ENCODE measurements at places on chromosomes 1 and 21.
A peak's percentile ranks its signal among the peaks of the same experiment; 100 is the strongest.

GRCh38 chr1:174769961-174770549, 229.7 kb upstream of the CACYBP start:
- peak; percentile 56 for DNase-seq

DNA sequence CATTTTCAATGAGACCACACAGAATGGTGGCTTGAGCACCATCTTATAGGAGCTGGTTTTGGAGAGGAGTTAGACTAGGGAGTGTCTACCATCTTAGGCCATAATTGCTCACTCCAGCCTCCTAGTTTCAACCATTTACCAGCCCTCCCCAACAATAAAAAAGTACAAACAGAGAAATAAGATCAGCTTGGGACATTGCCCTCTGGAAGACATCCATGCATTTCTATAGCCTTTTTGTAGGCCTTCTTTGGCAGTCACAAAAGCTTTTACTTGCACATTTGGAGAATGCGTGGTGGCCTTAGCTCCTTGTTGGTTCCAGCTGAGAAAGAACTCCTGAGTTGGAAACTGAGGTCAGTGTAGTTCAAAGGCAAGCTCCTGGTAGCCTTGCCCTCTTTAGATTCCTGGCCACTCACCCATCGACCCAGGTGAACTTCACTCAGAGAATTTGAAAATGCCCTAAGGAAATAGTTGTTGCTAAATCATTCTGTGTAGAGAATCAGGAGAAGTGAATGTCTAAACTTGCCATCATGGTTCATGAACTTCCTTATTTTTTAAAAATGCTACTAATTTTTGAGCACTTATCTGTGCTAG, 301.7 kb upstream of the PROX1 start:
- DNase-seq, result no peak

DNA sequence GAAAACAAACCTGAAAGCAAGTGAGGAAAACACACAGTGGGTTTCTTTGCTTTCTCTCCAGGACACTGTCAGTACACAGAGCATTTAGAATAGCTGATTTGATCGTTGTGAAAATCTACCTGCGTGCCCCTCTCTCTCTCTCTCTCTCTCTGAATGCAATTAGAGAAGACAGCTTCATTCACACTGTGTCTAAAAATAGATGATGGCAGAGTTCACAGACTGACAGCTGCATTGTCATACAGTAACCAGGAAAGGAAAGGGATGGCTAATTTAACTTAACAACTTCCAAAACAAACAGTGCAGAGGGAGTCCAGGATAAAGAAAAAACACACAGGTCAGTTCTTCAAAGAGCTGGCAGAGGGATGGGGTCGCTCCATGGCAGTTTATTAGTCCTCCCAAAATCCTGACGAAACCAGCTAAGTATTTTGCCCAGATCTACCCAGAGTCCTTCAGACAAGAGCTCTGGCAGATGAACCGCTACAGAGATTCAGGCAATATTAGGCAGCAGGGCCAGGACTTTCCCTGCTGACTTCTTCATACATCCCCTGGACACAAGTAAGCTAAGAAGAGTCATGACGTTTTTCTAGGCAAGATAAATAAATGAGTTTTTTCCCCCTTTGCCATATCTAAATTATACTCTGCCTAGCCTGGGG, 58.9 kb downstream of the WLS start:
- DNase-seq, result no peak

GRCh38 chr1:67441739-67442281, 11.6 kb upstream of the SERBP1 start:
- no peak for DNase-seq

DNA sequence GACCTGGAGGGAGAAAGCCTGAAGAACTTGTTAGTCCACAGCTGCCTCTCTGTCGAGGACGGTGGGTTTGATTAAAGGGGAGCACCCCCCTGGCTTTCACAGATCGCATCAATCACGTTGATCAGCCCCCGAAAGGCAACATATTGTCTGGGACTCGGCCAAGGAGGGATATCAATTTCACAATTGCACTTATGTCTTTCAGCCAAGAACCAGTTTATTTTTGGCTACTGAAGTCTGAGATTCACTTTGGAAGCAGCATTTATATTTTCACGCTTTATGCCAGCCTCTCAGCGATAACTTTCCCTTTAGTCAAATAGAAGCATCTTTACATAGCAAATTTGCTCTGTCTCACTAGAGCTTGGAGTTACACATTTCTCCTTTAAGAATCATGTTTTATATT, 253.2 kb upstream of the RRP15 start:
- no peak for DNase-seq

DNA sequence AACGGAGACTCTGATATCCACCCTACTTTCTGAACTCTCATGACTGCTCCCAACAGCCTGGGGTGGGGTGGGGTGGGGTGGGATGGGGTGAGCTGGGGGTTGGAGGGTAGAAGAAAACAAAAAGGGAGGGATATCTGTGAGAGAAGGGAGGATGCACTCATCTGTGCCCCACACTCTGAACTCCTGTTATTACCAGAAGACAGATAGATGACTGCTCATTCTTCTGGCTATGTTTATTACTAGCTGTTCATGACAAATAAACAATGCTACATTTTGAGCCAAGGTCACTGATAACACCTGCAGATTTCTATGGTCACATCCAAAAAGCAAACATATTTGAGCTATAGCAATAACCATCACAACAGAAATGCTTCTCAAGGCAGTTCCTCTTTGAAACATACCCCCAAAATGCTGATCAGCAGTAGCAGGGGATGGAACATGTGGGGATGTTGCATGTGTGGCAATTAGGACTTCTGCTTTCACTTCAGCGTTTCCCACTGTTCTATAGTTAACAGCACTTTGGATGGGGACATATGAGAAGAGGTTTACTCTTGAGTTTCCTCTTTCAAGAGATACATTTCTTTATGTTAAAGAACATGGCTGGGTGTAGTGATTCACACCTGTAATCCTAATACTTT, 43.3 kb downstream of the GPR3 start:
- DNase-seq, result peak; percentile 39

- no peak for DNase-seq
Measured at GRCh38 chr21:46116189-46116775, 18.4 kb downstream of the COL6A2 start.

GRCh38 chr1:9068981-9069325, 482 bp downstream of the SLC2A5 start:
- DNase-seq, result no peak

- DNase-seq, result no peak
Measured at GRCh38 chr1:163661391-163661790, 339.6 kb downstream of the NUF2 start.

- DNase-seq, result no peak
Measured at GRCh38 chr1:199290186-199290585, 651.3 kb downstream of the PTPRC start.

DNA sequence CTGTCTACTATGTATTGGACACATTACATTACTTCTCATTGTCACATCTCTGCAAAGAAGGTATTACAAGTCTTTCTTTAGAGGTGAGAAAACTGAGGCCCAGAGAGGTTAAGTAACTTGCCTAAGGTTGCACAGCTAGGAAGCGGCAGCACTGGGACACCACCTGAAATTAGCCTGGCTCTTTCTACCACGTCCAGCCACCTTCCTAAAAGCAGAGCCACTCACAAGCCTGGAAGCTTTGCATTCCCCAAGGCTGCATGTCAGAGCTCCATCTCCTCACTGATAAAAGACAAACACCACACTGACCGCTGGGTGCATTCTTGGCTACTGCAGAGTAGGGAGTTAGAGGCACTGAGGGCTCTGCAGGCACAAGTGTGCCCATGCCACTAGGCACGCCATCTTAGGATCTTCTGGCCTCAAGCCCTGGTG, 2.4 kb downstream of the CD247 start:
- no peak for DNase-seq

- DNase-seq, result no peak
Measured at GRCh38 chr1:175222296-175222938, 29.8 kb upstream of the KIAA0040 start.

GRCh38 chr1:183609759-183610452, 19.6 kb upstream of the NCF2 start:
- no peak for DNase-seq

DNA sequence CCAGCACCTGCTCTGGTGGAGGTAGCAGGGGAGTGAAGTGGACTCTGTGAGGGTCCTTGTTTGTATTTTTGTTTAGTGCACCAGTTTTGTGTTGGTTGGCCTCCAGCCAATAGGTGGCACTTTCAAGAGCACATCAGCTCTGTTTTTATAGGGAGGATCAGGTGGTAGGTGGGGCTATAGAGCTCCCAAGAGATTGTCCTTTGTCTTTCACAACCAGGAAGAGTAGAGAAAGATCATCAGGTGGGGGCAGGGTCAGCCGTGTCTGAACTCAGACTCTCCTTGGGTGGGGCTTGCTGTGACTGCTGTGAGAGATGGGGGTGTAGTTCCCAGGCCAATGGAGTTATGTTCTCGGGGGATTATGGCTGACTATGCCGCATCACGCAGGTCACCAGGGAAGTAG, 159.8 kb downstream of the ZNF326 start:
- DNase-seq, result no peak

GRCh38 chr21:35377505-35378090, 328.5 kb upstream of the RUNX1 start:
- DNase-seq, result no peak

DNA sequence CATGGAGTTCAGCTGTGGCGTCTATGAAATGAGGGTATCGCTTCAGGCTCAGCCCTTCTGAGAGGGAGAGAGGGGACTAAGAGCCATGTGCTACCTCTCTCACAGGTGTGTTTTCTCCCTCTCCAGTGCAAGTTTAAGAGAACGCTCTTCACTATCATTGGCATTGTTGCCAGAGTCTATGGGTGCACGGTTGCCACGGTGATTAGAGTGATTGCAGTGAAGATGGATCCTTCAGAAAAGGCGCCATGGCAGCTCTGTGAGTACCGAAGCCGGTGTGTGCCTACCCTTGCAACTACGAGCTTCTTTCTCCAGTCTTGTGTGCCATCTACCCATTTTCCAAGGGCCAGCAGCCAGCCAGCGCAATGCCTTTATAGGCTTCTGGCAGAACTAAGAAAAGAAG, 290.5 kb downstream of the OMA1 start:
- no peak for DNase-seq

DNA sequence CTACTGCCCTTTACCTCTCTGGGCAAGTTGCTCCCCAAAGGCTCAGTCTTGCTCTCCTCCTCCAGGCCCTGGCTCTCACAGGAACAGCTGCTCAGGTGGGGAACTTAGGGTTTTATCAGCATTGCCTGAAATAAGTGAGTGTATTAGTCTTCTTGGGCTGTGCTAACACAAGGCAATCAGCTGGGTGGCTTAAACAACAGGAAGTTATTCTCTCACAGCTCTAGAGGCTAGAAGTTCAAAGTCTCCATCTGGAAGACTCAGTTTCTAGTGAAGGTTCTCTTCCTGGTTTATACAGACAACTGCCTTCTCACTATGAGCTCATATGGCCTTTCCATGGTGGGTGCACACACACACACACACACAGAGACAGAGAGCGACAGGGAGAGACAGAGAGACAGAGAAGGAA, 2.8 kb upstream of the CD1C start:
- no peak for DNase-seq

- no peak for DNase-seq
Measured at GRCh38 chr1:91045284-91045683, 23.4 kb upstream of the ZNF644 start.

GRCh38 chr1:12615865-12616708, 1.9 kb downstream of the DHRS3 start:
- DNase-seq, result peak; percentile 54

- DNase-seq, result no peak
Measured at GRCh38 chr1:214640431-214641213, 37.6 kb downstream of the CENPF start.

GRCh38 chr1:186155594-186155993, 219.5 kb downstream of the TPR start:
- peak; percentile 38 for DNase-seq

GRCh38 chr1:60988891-60989290, 93.5 kb upstream of the NFIA start:
- DNase-seq, result no peak

DNA sequence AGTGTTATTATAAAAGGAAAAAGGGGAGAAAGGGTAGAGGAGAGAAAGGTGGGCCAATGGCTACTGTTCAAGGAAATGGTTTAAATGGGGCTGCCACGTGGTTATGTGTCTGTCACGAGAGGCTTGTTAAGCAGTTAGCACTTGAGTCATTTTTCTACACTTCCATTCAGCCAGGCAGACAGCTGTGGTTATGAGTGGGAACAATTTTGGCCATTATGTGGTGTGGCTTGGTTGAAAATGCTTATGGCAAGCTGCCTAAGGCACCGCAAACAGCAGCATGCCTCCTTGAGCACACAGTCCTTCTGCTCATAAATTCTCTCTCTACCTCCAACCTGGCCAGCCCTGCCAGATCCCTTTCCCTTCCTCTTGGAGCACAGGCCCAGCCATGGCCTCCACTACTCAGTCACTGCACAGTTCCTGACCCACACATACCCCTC, 3.2 kb upstream of the SRM start:
- DNase-seq, result no peak

DNA sequence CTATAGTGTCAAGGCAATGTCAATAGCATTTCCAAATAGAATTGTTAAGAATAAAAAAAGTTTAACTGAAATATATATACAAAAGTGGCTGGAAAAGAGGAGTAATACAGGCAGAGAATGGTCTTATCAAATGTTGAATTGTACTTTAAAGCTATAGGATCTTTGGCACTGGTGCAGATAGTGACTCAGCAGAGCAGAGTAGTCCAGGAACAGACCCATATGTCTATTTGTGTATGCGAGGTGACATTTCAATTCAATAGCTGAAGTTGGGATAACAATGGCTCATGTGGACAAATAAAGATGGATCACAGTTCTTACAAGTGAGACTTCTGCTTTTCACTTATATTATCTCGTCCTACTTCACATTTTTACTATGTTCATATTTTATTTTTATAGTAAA, 543.0 kb upstream of the B3GALT2 start:
- no peak for DNase-seq

- DNase-seq, result peak; percentile 93
Measured at GRCh38 chr1:61724813-61725694, at the start of gene TM2D1. TM2D1 (minus strand) TSS chr1:61725141; CDS start chr1:61725120, 21 bp downstream.

DNA sequence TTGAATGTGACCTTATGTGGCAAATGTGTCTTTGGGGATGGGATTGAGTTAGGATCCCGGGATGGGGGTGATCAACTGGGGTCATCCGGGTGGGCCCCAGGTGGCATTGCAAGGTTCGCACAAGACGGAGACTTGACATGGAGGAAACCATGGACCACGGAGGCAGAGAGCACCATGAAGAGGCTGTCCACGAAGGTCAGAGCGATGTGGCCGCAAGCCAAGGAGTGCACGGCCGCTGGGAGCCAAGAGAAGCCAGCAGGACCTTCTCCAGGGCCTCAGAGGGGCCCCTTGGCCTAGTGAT, 22.3 kb upstream of the COL18A1 start:
- no peak for DNase-seq

- no peak for DNase-seq
Measured at GRCh38 chr1:3022976-3023375, 1.7 kb downstream of the ACTRT2 start.

DNA sequence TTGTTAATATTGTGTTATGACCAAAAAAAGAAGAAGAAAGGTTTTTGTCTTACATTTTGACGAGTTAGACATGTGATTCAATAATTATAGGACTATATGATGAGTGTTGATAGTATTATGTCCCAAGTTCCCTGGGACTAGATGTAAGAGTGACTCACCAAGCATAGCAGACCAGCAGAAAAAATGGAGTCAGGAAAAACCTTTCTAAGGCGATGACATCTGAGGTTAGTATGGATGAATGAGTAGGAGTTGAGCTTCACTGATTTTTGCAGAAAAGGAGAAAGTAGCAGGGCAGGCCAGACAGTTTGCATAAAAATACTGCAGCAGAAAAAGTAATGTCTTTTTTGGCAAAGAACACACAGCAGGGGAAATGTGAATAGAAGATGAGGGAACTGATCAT, 1041.3 kb upstream of the ADGRL4 start:
- DNase-seq, result no peak

GRCh38 chr1:160251687-160252526, 10.4 kb downstream of the DCAF8 start:
- DNase-seq, result peak; percentile 92

GRCh38 chr21:45293726-45294401, 6.2 kb upstream of the POFUT2 start:
- no peak for DNase-seq
